ENCODE measurements at places on chromosomes 6 and 20. TPM values are rescaled to one million over a fixed set of nuclear protein-coding genes. Genes with fewer than 3 reads are reported as not detected.

The NKAIN2 gene
- not detected for total RNA-seq

DNA sequence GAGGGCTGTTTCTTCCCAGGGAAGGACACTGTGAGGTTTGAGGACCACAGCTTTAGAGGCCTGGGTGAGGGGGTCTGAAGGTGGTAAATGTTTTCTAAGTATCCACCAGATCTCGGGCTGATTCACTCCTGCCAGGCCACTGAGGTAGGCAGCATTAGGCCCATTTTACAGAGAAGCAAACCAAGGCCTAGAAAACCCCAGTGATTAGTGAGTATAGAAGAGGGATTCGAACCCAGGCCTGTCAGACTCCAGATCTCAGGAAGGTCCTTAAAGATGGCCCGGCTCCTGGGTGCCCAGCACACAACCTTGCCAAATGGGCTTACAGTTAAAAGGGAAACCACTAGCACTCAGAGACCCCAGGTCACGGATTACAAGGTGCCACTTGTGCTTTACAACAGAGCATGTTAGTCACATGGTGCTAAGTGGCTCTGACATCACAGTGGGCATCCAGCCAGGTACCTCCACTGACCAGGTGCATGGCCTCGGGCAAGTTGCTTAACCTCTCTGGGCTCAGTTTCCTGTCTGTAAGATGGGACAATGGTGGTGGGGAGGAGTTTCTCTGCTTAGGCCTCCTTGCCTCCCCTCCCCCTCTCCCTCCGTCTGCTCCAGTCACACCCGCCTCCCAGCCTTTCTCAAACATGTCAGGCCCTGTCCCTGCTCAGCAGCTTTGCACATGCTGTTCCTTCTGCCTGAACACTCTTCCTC is 18.8 kb upstream of the SIRPA start:
- peak; percentile 55 for DNase-seq

The ULBP3 gene
- 23.2 TPM for total RNA-seq

The EEF1A2 gene
- 463 TPM for total RNA-seq

DNA sequence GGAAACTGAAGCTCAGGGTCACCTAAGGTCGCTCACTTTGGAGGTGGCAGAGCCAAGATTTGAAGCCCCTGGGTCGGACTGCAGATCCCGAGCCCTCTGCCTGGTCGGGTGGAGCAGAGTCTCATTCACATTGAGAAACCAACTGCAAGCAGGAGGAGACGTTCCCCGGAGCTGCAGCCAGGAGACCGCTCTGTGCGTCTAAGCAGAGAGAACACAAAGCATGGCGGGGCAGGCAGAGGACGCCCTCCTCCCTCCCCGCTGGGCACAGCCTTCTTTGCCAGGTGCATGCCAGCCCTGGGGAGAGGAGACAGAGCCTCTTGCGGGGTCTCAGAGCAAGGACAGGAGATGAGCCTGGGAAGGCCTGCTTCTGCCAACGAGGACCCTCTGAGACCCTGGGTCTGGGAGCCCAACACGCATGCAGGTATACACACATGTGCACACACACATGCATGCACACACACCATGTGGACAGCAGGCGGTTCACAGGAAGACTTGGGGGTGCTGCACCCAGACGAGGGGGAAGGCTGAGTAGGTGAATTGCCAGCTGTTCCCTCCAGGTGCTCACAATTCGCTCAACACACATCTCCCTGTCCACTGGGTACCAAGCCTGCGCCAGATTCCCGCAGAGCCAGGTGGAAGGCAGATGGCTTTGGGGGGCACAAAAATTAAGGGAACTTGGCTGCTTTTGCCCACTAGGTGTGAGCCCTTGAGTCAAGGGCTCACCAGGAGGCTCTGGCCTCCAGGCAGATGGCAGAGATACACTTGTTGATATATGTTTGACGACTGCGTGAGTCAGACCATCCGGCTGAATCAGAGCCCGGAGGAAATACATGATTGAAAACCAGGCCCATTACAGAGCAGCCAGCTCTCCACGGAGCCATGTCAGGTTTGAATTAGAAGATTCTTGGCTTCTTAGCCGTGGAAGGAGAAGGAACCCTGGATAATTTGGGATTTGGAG is 5.5 kb upstream of the NTSR1 start:
- peak; percentile 98 for DNase-seq

- no peak for DNase-seq
These were observed 796.3 kb upstream of the MAP3K7 start for GRCh38 chr6:91383207-91383606.
